DMS153 (cell line): ENCODE measurements at places on chromosomes 12 and 14.

DNA sequence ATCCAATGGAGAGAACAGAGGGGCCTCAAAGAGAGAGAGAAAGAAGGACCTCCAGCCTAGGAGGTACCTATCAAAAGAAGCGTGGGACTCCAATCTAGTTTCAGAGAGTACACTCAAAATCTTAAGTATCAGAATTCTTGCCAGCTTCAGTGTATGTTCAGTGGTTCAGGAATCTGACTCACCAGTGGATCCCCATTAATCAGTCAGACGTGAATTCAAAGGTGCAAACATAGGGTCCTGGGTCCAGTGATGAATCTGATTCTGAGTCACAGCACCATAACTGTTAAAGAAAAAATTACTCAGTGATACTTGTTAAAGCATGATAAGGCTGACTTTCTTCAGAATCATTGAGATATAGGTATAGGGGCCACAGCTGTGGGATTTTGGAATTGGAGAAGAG lies 33.2 kb downstream of the ETNK1 start:
- DNase-seq, result no peak

GRCh38 chr14:81517798-81518398 lies 15.8 kb downstream of the SEL1L start:
- DNase-seq, result no peak

DNA sequence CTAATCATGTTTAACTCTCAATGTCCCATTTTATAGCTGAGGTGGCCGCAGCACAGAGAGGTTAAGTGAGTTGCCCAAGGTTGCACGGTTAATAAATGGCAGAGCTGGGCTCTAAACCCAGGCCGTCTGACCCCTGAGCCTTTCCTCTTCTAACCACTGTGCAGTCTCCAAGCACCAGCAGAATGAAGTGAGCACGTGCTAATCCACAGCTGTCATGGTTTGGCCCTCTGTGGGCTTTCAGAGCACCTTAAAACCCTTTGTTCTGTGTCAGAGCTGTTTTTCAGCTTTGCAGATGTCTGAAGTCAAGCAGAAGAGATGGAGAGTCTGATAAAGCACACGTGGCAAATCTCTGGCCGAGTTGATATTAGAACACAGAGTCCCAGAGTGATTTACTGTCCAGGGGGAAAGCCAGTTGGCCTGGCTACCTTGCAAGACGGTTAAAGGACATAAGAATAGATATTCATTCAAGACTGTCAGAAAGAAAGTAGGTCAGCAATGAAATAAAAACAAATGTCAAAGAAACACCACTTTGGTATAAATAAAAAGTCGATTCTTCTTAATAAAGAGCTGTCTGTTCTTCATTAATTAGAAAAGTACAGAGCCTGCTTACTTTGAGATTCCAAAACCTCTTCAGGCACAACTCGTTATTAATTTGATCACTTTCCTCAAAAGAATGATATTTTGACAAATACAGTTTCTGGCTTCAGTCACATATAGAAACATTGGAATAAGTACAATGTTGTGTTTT lies 107.3 kb downstream of the CRADD start:
- DNase-seq, result no peak

DNA sequence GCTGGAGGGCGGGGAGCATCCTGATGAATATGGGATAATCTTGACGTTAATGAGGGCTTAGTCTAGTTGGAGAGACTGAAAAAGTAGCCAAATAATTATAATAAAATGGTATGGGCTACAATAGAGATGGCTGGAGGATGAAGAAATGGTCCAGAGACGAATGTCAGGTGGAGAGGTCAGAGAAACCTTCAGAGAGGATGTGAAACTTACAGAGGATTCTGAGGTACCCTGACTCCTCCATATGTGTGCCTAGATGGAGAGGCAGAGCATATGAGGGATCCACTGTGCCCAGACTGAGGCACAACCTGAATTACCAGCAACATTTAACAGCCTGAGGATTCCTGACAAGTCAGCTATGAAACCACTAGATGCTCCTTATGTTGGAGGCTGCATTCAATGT lies 417.0 kb downstream of the ATP23 start:
- no peak for DNase-seq

- DNase-seq, result no peak
Observed at GRCh38 chr12:76101739-76102385, 17.4 kb upstream of the NAP1L1 start.

GRCh38 chr12:47991106-47992061 lies 12.9 kb downstream of the COL2A1 start:
- DNase-seq, result no peak

GRCh38 chr12:109695961-109696461 lies 17.6 kb upstream of the FAM222A start:
- no peak for DNase-seq

GRCh38 chr14:106564058-106564643 lies 1037.8 kb downstream of the TMEM121 start:
- no peak for DNase-seq

DNA sequence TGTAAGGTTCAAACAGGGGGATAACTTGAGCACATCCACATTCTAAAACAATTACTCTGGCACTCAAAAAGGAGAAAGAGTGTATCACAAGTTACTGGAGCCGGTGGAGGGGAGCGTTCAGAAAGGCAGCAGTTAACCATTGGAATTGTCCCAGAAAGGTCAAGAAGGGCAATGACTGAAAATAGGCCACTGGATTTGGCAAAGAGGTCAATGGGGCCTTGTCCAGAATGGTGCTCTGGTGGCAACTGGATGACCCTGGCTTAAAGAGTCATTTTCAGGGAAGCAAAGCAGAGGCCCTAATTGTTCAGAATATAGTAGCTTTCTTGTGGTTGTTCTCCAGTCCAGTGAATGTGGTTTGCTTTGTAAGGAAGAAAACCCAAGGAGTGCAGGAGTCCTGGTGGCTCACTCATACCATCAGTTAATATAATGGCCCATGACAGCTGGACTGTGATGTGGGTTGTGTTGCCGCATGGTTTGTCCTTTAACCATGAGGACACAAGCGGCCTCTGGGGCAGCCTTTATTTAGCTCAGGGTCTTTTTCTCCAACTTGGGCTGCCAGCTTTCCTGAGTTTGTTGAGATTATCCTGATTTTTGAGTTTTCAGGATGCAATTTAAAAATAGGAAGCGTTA lies 142.8 kb upstream of the PELI2 start:
- no peak for DNase-seq

GRCh38 chr14:74348241-74348734 lies at the start of gene VRTN:
TSS of gene VRTN (plus strand) at chr14:74348471. CDS start at chr14:74356784, 8,313 bp downstream.
- DNase-seq, result no peak

- no peak for DNase-seq
Observed at GRCh38 chr12:15013634-15014179, 40.9 kb downstream of the PDE6H start.

DNA sequence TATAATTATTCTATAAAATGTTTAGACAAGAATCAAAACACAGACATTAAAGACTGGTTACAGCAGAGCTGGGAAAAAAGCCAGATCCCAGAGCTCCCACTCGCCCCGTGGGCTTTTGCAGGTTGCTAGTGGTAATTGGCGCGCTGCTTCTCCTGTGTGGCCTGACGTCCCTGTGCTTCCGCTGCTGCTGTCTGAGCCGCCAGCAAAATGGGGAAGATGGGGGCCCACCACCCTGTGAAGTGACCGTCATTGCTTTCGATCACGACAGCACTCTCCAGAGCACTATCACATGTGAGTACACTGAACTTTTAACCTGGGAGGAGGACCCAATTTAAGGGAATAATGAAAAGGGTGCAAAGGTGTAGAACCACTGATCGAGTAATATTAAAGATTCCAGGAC lies 7.5 kb downstream of the TMEM52B start:
- no peak for DNase-seq
